CD4-positive, alpha-beta T cell (primary cell): ENCODE measurements at places on chromosomes 2 and 18.

DNA sequence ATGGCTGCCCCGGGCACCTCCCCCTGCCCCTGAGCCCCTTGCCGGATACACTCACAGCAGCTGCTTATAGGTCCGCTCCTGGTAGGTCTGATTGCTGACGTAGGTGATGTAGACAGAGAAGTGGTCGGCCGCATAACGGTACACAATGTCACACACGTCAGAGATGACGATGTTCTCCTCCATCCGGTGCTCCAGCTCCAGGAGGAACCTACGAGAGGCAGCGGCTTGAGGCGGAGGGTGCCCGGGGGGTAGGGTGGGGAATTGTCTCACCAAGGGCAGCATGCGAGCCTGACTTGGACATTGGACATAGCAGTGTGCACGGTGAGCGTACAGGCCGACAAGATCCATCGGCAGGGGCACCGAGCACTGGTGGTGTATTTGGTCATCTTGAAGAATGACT lies 22.8 kb downstream of the SNORC start:
- DNase-seq, result no peak

DNA sequence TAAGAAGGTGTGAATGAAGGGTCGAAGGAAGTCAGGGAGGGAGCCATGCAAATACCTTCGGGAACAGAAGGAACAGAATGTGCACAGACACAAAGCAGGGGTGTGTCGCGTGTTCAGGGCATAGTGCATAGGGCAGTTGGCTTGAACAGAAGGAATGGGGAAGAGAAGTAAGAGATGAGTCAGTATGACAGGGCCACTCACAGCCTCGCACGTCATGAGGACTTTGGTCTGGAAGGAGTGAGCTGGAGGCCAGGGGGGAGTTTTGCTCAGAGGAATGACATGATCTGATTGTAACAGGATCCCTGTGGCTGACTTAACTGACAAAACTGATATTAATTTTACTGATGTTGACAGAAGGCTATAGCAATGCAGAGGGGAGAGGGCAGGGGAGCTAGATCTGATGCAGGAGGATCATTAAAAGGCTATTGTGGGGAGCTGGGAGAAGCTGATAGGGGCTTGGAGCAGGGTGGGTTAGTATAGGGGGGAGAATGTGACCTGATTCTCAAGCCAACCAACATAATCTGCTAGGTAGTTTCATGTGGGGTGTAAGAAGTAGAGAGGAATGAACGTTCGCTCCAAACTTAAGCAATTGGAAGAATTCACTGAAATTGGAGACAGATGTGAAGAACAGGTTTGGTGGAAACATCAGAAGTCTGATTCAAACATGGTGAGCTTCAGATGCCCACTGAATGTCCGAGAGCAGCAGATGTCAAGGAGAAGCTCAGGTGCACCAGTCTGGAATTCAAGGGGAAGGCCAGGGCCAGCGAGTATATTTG lies 60.4 kb upstream of the COPS8 start:
- no peak for DNase-seq

- no peak for DNase-seq
These were observed 519.4 kb downstream of the TDRD15 start for GRCh38 chr2:21643180-21643579.

GRCh38 chr18:59453468-59453961 lies 94.5 kb upstream of the LMAN1 start:
- DNase-seq, result no peak
